ENCODE measurements at places on chromosomes 7 and 10.

- DNase-seq = no peak
Measured at GRCh38 chr7:126533715-126534114, 719.0 kb downstream of the GRM8 start.

DNA sequence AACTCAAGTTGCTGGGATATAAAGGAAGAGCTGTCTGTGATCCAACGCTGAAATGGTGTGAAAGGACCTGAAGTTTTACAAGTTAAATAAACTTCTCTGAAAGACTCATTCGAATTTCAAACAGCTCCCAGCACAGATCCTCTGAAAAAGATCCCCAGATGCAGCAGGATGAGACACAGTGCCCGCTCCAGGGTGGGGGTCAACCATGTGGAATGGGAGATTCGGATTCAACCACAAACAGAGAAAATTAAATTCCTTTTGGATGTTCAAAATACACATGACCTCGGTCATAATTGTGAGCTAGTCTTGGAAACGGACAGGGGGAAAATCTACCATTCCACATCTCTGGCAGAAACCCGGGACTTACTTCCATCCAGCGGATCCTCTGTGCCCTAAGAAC is 119.6 kb downstream of the PRKAG2 start:
- DNase-seq = no peak

GRCh38 chr10:99598781-99599509 is 21.3 kb downstream of the SLC25A28 start:
- no peak for DNase-seq

GRCh38 chr10:29387269-29387668 is 98.4 kb downstream of the LYZL1 start:
- DNase-seq = no peak
